Vagina (tissue), 2 donors: ENCODE measurements at places on chromosomes 3 and 15.

DNA sequence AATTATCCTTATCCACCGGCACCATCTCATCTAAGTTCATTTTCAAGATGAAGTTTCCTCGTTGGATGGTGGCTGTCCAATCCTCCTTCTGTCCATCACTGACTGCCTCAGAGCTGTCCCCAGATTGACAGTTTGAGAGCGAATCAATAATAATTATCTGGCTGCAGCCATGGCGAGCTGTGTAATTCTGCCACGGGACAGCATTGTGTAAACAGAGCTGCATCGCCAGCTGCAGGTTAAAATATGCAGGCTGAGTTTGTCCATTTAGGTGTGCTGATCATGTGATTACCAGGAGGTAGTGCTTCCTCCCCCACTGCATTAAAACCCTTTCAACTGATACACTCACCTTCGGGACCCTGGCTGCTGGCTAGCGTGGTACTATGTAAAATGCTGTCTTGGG lies 461.9 kb upstream of the ONECUT1 start:
- DNase-seq, result no peak

DNA sequence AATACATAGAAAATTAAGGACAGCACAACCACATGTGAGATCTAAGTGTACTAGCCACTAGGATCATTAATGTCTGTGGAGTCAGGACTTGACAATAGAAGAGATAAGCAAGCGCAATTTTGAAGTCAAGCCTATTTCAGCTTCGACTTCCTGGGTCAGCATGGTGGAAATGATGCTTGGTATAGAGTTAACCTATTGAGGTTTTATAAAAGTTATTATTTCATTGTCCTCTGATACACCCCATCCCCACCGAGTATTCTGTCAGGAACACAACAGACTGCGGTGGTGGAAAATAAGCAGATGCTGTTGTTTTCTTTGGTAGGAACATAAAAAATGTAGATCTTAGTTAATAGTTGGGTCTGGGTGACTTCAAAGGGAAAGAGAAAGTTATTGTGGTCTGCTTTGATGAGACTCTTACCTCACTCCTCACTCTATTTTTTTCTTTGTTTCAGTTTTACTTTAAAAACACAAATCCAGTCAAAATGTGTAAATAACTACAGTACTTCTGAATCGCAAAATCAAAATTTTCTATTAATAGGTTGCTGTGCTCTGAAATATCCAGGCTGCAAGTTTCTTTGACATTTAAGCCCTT lies 82.1 kb downstream of the IL5RA start:
- no peak for DNase-seq

- DNase-seq, result no peak
Observed at GRCh38 chr15:36315649-36316048, 263.8 kb upstream of the CDIN1 start.

GRCh38 chr15:45474799-45475198 lies 47.8 kb downstream of the SLC30A4 start:
- no peak for DNase-seq

GRCh38 chr3:15781131-15781530 lies 16.6 kb downstream of the ANKRD28 start:
- no peak for DNase-seq

GRCh38 chr15:57732526-57733331 lies 26.2 kb downstream of the POLR2M start:
- DNase-seq, result no peak

GRCh38 chr3:62749657-62750056 lies 125.6 kb downstream of the CADPS start:
- no peak for DNase-seq

GRCh38 chr3:178056868-178057267 lies 479.4 kb upstream of the KCNMB2 start:
- no peak for DNase-seq

GRCh38 chr3:51982352-51982837 lies 940 bp upstream of the ACY1 start:
- DNase-seq, result no peak

- DNase-seq, result no peak
Observed at GRCh38 chr3:102329066-102329465, 105.7 kb upstream of the ZPLD1 start.
